ENCODE measurements at places on chromosomes 4 and X.

DNA sequence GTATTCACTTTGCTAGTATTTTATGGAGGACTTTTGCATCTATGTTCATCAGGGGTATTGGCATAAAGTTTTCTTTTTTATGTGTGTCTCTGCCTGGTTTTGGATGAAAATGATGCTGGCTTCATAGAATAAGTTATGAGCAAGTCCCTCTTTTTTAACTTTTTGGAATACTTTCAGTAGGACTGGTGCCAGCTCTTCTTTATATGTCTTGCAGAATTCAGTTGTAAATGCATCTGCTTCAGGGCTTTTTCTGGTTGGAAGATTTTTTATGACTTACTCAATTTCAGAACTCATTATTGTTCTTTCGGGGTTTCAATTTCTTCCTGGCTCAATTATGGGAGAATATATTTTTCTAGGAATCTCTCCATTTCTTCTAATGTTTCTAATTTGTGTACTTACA, 9.1 kb upstream of the CSN2 start:
- DNase-seq: no peak

DNA sequence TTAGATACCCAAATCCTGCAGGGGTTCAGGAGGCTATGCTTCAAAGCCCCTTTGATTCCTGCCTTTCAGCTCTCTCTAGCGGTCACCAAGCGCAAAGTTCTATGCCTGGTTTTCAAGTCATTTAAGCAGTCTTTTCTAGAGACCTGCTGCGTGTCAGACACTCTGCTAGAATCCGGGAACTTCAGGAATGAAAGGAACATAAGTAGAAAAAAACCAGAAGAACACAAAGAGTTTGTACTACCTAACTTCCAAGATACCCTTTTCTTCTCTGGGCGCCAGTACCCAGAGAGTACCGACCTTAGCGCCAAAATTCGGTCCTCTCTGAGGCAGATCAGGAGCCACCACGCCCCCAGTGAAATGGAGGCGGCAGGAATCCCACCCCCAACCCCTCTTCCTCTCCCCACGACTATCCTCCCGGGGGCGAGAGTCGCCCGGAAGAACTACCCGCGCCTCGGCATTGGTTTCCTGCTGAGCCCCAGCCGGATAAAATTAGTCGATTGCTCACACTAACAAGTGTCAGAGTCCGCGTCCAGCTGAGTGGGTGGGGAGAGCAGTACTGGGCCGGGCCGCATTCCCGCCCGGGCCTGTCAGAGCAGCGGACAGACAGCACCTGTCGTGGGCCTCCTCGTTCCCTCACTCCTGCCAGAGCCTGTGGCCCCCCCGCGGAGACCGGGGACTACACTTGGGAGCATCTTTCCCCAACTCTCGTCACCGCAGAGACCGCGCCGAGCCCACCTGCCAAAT, 78.8 kb downstream of the RLIM start:
- peak; percentile 74 for DNase-seq

DNA sequence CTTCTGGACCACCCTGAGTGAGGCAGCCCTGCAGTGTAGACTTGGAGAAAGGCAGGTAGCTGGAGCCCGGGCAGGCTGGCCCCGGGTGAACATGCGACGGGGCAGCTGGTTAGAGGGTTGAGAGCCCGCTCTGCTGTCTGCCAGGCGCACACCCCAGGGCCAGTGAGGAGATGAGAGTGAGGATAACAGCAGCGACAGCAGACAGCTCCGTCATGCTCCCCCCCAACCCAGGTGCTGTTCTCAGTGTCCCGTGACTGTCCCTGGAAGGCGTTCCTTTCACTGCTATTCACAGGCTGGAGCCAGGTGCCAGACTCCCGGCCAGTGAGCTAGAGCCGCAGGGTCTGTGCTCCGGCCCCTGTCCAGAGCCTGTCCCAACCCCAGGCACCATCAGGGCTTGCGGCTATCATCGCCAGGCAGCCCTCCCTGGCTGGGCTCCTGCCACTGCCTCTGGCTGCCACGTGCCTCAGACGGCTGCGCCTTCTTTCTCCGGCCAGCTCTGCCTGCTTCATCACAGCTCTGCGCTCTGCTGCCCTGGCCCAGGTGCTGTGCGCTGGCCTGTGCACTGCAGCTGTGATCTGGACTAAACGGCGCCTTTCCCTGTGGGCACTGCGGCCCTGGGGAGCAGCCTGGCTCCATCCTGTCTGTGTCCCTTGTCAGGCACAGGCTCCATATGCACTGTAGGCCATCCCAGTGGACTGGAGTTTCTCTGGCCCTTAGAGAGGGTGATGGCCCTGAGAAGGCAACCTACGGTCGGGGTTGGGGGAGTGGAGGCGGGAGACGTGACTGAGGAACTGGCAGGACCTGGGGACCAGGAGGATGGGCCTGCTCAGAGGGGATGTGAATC, 19.8 kb downstream of the NSG1 start:
- no peak for DNase-seq

DNA sequence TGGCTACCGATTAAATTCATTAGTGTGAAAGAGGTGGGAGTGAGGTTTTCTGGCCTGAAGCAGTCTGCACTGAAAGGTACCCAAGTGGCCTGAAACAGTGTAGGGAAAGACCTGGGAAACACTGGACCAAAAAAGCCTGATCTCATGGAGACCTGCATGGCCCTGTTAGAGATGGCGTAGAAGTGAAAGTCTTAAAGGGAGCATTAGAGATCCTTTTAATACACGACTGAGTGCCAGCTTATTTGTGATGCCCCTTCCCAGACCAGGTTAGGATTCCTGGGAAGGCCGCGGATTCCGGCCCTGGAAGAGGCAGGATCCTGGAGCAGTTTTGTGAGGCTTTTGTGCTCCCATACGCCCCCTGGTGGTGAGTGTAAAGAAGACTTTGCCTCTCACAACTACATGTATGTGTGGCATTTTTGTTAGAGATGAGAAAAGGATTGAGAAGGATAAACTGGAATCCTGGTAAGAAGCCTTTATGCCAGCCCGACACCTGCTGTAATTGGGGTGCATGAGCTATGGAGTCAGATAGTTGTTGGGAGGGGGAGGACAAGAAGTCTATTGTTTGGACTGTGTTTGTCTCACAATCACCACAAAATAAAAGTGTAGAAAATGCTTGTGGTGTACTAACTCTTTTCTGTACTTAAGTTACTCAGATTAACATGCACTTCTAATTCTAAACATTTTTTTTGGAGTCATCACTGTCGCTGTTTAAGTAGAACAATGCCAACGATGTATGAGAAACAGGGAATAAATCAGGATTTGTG, 54.0 kb downstream of the JADE1 start:
- DNase-seq: peak; percentile 85

GRCh38 chrX:19698122-19698521, 182.8 kb upstream of the MAP3K15 start:
- peak; percentile 39 for DNase-seq

DNA sequence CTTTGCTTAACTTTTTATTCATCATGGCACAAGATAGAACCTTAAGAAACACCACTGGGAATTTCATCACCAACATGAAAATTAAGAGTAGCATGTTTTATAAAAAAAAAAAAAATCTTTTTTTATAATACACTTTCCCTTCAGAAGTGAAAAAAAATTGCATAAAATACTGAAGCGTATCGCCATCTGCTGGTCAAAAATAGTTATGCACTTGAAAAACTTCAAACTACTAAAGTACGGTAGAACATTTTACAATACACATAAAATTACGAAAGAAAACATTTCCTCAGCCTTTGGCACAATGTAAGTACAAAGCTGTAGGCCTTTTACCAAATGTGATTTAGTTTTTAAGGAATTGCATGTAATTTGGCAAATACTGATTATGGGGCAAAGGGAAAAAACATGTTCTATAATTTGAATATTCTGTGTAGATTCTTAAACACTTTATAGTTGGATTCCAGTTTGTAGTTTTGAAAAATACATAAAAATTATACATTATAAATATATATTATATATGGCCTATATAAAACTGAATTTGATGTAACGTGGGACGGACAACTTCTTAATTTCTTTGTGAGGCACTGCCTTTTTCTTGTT, 26.5 kb downstream of the HCCS start:
- DNase-seq: peak; percentile 23

DNA sequence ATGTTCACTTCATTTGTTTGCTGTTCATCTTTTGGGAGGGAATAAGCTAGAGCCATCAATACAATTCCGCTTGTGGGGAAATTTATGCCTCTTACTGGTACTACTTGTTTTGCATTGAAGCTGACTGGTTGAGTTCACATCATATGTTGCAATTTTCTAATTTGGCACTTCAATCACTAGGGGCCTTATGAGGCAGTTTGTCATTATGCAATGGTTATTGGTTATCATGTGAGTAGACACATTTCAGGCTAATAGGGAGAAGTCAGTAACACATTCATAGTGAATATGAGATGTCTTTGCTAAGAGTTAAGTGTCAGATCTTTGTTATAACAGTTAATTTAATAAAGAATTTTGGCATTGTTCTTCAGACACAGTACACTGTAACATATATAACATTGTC, 5.0 kb downstream of the RPL36A start:
- peak; percentile 3 for DNase-seq

DNA sequence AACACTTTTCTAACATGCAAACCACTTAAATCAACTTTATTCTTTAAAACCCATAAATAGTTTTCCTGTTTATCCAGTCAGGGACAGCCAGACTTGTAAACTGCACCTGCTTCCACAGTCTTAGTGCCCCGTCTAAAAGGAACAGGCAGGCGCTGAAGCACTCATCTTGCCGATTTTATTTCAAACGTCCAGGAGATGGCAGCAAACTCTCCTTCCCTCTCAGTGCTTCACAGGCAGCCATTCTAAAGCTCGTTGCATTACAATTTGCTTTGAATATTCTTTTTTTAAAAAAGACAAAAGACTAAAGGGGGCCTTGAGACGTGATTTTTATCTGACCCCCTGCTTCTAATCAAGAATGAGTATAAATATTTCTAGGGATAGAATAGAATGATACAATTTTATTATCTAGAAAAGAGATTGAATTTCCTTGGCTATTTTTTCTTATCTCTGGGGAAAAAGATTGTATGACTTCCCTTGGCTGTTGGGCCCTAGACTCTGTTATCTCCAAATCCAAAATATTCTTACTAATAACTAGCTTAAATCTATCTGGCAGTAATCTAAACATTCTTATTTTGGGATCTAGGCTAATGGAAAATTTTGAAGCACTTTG, 93.6 kb upstream of the MYOZ2 start:
- DNase-seq: peak; percentile 67

DNA sequence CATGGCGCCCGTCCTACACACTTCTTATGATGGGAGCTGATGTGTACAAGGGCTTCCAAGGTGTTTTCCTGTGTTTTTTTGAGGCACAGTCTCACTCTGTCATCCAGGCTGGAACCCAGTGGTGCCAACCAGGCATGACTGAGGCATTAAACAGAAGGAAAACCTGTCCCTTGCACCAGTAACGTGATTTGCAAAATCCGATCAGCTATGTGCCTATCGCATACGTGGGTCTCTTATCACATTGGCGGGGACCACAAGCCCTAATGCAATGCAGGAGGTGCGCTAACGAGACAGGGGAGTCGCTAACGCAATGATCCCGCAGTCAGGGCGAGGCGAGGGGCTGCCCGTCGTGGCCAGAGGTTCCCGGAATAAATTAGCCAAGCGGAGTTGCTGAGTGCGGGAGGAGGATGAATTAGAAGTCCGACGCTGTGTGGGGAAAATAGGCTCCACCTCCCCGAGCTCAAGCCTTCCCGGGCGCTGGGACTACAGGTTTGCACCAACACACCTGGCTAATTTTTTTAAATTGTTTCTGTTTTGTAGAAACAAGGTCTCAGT, 162.7 kb downstream of the SHOX start:
- no peak for DNase-seq

DNA sequence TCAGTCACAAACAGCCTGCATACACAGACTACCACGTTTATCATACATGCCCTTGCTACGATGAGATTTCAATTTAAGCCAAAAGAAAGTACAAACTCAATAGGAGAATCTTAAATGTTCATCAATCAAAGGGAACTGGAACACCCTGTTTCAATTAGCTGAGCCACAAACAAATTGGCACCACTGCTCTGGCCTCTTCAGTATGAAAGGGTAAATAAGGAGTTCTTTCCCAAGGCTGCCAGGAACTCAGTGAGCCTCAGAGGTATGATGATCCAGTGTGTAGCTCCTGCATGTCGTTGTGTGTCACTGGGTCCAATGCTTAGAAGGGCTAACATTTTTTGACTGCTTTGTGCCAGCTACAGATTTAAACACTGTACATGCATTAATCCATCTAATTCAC, 5.4 kb downstream of the RNF150 start:
- DNase-seq: no peak

DNA sequence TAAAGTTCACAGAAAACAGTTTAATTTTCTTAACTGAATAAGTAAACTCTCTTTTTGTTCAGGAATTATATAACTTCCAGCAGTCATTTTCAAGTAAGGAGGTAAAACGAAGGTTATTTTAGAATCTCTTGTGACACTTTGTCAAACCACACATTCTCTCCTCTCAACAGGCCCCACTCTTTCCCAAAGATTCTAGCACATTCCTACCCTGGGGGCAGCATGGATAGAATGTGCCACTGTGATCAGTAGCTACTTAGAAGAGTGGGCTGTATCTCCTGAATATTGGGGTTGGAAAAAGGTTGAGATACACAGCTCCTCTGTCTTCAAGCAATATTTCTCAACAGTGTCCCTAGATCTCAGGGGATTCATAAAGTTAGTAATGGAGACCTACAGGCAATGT, 157.6 kb downstream of the EMCN start:
- DNase-seq: no peak

GRCh38 chr4:182832352-182833120, 84.7 kb downstream of the DCTD start:
- no peak for DNase-seq

Measured in GM03348 (cell line).